Calu3 (cell line): ENCODE measurements at places on chromosomes 2 and 18. TPM values are rescaled to one million over a fixed set of nuclear protein-coding genes. Genes with fewer than 3 reads are reported as not detected.

TMEM198 gene
- total RNA-seq = 5.2 and 5.9 TPM in 2 replicates

ST3GAL5 gene
- total RNA-seq = 3.5 and 3.8 TPM in 2 replicates

AKAIN1 gene
- total RNA-seq = not detected in 2 replicates

SERPINB13 gene
- not detected in 2 replicates for total RNA-seq

NT5DC4 gene
- total RNA-seq = 10.1 and 13.6 TPM in 2 replicates

MROH2A gene
- total RNA-seq = 0.33 and 0.76 TPM in 2 replicates

GPR75 gene
- total RNA-seq = 5.4 and 7.5 TPM in 2 replicates

UGT1A6 gene
- total RNA-seq = 98.0 and 116 TPM in 2 replicates

FBLN7 gene
- total RNA-seq = 0.27 and 0.73 TPM in 2 replicates

C2orf66 gene
- total RNA-seq = 0.35 and 0.37 TPM in 2 replicates

DSG4 gene
- total RNA-seq = not detected in 2 replicates

FOXD4L1 gene
- total RNA-seq = 0.92 and 1.0 TPM in 2 replicates

REG1B gene
- total RNA-seq = not detected in 2 replicates

CYP27C1 gene
- 0.07 TPM in 1 of 2 replicates, not detected in the other for total RNA-seq

LOXHD1 gene
- not detected in 2 replicates for total RNA-seq
